ENCODE measurements at places on chromosomes 4 and X.

DNA sequence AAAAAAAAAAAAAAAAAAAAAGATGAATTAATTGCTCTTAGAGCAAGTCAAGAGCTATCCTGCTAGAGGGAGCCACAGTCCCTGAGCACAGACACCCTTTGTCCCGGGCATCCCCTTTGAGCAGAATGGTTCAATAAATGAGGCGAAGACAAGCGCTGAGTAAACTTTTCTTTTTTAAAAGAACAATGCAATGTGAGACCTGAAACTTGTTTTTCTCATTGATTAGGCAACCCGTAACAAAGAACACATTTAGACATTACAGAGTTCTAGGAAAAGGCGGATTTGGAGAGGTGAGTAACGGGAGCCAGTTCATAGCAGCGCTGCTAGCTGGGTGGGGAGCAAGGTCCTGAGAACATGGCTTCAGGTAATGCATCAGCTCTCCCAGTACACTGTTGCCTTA, 46.1 kb downstream of the GRK4 start:
- no peak for DNase-seq

- DNase-seq, result no peak
Measured at GRCh38 chrX:127908384-127908783, 143.8 kb downstream of the ACTRT1 start.

- no peak for DNase-seq
Measured at GRCh38 chrX:110853610-110854009, 58.0 kb upstream of the CHRDL1 start.

GRCh38 chrX:41785685-41786084, 61.7 kb downstream of the GPR82 start:
- DNase-seq, result no peak

DNA sequence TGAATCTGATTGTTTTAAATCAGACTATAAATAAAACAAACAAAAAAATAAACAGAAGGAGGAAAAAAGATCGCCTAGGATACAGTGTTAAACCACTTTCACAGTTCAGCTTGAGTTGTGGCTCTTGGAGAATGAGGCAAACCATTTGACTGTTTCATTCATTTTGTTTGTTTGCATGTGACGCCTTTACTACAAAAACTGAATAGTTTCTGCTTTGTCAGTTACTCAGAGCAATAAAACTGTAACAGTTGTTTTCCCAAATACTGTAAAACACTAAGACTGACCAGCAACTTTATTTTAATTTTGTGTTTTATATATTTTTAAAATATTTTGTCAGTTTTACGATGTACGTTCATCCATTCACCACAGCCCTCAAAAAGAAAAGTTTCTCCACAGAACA, 214.5 kb downstream of the FBXW7 start:
- no peak for DNase-seq

DNA sequence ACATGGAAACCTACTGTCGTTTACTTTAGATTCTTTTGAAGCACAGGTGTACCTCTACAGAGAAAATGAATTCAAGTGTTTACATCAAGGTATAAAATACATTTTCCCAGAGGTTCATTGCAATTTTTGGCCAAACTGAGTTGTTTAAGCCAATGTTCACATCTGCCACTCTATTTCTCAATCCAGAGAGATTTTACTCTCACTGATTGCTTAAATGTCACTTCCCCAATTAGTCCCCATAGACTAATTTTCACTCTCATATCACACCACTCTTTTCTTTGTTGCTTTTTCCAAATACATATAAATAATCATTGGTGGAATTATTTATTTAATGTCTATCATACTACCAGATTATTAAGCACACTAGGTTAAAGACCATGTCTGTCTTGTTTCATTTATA, 271.8 kb downstream of the PPP3CA start:
- no peak for DNase-seq

- DNase-seq, result no peak
Measured at GRCh38 chr4:106208481-106209460, 107.2 kb downstream of the TBCK start.

DNA sequence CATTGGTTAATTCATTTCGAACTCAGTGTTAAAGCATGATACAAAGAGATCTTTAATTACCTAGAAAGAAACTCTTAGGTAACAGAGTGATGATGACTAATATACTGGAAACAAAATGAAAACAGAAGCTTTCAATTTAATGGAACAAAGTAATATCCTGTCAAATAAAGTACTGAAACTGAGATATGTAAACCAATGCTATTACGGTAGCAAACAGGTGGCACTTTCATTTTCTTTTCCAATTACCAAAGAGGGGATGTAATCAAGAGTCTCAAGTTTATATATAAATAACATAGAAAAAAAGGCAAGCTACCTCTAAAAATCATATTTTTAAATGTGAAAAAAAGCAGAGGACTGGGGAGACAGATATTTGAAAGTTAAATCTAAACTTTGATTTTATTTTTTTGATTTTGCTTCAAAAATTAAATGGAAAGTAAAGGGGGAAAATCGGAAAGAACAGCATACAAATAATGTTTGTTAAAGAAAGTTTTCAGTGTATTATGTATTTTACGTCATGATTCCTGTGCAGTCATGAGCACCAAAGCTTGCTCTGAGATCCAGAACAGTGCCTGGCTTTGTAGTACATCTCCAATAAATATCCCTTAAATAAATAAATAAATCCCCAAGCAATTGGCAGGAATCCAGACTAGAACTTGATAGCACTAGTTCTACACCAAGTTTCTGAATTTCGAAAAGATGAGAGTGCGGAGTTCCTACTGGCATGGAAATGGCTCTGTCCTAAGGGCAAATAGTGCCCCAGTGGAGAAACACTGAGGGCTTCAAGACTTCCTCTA, 25.0 kb upstream of the RAPGEF2 start:
- no peak for DNase-seq

- DNase-seq, result no peak
Measured at GRCh38 chrX:115363372-115363771, 73.9 kb downstream of the LUZP4 start.

GRCh38 chr4:182809417-182810102, 107.6 kb downstream of the DCTD start:
- DNase-seq, result no peak

- DNase-seq, result no peak
Measured at GRCh38 chrX:19615361-19615910, 100.1 kb upstream of the MAP3K15 start.

DNA sequence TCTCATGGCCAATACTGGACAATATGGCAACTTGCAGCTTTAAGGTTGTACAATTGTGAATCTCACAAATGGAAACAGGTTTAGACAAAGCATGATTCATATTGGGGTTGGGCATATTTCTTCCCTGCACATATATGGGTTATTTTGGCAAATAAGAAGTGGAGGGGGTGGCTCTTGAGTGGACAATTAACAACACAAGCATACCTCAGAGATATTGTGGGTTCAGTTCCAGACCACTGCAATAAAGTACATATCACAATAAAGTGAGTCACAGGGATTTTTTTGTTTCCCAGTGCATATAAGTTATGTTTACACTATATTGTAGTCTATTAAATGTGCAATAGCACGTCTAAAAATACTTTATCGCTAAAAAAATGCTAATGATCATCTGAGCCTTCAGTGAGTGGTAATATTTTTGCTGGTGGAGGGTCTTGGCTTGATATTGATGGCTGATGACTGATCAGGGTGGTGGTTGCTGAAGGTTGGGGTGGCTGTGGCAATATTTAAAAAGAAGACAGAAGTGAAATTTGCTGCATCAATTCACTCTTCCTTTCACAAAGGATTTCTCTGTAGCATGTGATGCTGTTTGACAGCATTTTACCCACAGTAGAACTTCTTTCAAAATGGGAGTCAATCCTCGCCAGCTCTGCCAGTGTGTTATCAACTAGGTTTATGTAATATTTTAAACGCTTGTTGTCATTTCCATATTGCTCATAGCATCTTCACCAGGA, 50.5 kb upstream of the OGT start:
- DNase-seq, result no peak

GRCh38 chrX:9899640-9900111, 67.5 kb upstream of the CLDN34 start:
- DNase-seq, result no peak

GRCh38 chr4:30950737-30951136, 230.6 kb downstream of the PCDH7 start:
- DNase-seq, result no peak

DNA sequence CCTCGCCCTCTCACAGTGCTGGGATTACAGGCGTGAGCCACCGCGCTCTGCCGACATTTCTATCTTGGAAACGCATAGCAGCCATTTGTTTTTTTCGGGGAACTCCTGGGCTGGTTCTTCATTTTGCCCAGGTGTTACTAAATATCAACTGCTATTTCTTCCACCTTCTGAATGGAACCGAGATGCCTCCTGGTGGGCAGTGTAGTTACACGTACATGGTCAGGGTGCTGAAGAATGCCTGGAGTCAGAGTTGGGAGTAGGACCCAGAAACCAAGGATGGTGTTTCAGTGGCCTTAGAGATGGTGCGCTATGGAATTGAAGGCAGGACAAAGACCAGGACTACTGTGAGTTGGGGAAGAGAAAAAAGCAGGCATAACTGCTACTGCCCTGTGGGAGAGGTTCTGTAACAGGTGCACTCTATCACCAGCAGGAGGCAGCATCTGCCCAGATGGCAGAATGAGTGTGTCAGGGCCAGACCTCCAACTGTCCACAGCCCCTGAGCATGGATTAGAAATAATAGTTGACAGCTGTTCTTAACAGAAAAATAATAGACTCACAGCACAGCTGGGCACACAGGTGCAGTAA, 81.7 kb downstream of the ZC4H2 start:
- DNase-seq, result no peak

- DNase-seq, result no peak
Measured at GRCh38 chrX:46681849-46682248, 77.1 kb downstream of the SLC9A7 start.

DNA sequence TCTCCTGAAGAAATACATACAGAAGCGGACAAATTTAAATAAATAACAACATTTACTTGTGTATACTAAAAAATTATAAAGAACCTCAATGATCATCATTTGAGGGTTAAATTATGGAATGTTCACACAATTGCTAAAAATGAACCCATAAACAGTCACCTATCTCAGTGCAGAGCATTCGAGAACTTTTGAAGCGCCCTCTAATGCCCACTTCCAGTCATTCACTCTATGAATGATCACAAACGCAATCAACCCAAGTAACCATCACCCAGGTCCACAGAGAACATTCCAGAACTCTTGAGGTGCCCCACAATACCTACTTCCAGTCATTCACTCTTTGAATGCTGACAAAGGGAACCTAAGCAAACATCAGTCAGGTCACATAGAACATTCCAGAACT, 103.5 kb upstream of the PLAC1 start:
- no peak for DNase-seq
